Stimulated activated CD4-positive, alpha-beta T cell treated with anti-CD3 and anti-CD28 coated beads, Interleukin-15, amount 100 ng/mL, for 1 hour (primary cell): ENCODE measurements at places on chromosomes 2 and 18.

DNA sequence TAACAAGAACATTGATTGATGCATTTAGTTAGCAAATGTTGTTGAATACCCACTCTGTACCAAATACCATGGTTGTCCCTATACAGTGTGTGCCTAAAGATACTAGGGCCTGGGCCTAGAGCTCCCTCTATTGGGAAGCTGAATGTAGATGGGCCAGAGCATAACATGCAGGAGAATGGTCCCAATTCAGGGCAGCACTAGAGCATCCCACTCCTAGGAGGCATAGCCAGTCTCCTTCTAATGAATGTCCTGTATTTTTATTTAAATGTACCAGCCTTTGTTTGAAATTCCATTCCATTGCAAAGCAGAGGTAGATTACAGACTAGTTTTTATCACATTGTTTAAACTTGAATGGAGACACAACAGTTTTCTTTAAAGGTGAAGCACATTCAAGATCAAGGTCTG, 90.6 kb downstream of the FEZ2 start:
- no peak for DNase-seq

- no peak for DNase-seq
Measured at GRCh38 chr2:30206461-30207430, 24.6 kb upstream of the LBH start.

- no peak for DNase-seq
Measured at GRCh38 chr2:106314444-106314843, 120.3 kb upstream of the UXS1 start.

DNA sequence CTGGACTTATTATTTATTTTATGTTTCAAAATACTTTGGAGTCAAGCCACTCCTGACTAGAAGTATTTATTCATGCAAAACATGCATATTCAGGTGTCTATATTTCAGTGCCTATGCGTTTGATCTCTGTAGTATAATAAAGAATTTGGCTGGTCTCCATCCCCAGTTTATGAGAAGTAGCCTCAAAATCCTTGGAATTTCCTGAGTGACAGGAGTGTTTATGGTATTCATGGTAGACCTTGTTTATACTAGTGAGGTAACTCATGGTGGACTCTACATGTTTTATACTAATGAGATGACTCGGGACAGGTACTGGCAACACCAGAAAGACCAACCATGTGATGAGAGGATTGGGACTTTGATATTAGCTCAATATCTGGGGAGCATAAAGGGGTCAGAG, 43.9 kb upstream of the CSRNP3 start:
- no peak for DNase-seq

DNA sequence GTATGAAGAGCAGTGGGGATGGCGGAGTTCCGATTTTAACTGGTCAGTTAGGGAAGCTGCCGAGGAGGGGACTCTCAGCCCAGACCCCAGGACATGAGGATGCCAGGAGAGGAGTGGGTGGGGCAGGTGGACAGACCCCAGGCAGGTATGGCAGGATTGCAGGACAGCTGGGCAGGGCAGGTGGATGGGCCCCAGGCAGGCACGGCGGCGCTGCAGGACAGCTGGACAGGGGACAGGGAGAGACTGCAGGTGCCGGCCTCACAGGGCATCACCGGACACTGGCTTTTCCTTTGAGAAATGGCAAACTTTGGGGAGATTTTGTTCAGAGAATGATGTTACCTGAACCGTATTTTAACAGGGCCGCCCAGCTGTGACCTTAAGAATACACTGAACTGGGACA, 127.7 kb downstream of the SNTG2 start:
- DNase-seq = no peak

DNA sequence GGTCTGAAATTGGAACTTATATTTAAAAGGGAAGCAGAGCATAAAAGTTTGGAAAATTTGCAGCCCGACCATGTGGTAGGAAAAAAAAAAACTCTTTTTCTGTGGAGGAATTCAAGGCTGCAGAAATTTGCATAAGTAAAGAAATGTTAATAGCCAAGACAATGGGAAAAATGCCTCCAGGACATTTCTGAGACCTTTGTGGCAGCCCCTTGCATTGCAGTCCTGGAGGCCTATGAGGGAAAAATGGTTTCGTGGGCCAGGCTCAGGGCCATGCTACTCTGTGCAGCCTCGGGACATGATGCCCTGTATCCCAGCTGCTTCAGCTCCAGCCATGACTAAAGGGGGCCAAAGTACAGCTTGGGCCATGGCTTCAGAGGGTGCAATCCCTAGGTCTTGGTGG, 71.9 kb upstream of the SLC16A14 start:
- DNase-seq = no peak

- no peak for DNase-seq
Measured at GRCh38 chr18:48815581-48816324, 135.0 kb downstream of the SMAD7 start.

- DNase-seq = no peak
Measured at GRCh38 chr2:6656633-6657032, 209.1 kb downstream of the CMPK2 start.

- DNase-seq = no peak
Measured at GRCh38 chr2:205473791-205474190, 208.5 kb upstream of the NRP2 start.

- no peak for DNase-seq
Measured at GRCh38 chr2:164722616-164723338, 101.5 kb upstream of the GRB14 start.

- DNase-seq = no peak
Measured at GRCh38 chr18:48543228-48543627, 4.4 kb downstream of the CTIF start.

- no peak for DNase-seq
Measured at GRCh38 chr2:9814129-9814868, 29.0 kb upstream of the TAF1B start.

DNA sequence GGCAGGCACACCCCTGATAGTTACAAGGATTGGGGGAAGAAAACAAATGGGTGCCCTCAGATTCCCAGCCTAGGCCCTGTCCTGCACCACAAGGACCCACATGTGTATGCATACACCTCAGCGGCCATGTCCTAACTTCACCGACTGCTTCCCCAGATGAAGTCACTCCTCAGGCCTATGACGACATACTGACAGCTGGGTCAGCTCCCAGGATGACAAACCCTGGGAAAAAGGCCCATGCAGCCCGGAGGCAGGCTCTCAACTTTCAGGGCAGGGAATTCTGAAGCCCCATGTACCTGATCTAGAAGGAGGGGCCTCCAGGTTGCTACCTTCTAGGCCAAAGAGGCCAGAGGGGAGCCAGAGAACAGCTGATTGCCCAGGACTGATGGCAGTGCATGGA, 11.0 kb upstream of the PLEKHM3 start:
- DNase-seq = no peak

DNA sequence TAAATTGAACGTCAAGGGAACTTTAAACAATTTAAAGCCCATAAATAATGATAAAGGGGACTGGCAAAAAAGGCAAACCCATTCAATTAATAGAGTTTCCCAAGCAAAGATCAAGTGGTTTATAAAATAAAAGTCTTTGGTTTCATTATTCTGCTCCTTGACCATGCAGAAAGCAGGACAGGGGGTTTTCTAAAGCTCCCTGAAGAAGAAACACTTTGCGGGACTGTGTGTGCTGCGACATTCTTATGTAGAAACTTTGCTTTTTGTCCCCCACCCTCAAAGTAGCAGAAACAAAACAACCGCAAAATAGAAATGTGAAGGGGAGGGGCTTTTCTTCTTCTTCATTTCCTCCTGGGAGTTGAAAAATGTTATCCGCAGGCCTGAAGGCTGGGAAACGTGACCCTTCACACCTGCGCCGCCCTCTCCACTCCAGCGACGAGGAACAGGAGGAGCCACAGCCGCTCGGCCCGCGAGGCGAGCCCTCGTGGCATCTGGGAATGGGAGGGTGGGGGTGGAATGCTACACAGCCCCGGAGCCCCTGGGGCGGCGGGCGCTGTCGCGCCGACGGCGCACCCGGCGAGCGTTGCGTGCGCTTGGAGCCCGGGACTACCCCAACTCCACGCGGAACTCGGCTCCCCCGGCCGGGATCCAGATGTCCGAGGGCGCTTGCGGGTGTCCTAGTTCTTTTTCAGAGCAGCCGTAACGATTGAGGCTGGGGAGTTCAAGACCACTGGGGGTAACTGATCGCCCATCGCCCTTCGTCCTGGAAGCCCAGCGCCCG, 4.3 kb upstream of the GBX2 start:
- no peak for DNase-seq

DNA sequence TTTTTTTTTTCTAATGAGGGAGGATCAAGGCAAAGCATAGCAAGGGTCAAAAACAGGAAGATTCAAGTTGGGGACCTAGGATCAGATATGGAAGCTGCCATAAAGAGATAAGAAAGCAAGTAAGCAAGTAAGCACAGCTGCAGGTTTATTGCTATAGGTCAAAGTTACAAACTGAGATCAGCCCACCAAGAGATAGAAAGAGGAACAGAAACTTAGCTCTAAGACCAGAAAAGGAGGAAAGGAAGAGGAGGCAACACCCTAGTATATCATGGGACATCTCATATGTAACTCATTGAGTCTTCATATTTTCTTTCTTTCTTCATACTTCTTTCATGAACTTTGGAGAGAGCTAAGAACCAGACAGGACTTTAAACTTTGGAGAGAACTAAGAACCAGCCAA, 295.9 kb upstream of the CRIM1 start:
- DNase-seq = no peak

GRCh38 chr2:195536906-195537305, 120.1 kb upstream of the SLC39A10 start:
- DNase-seq = no peak

DNA sequence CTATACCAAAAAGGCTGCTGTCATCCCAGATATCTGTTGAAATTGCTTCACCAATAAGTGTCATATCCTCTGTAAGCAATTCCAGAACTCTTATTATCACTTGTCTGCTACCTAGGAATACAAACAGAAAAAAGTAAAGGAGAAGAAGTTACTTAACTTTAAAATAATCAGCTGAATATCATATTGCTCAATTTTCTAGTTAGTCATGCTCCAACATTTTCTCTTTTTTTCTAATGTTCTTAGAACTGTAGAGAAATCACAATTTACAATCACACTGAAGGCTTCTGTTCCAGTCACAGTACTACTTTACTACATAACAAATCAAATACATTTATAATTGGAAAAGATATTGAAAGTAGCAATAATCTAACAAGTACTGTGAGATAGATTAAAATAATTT, 17.4 kb downstream of the RTTN start:
- DNase-seq = no peak

DNA sequence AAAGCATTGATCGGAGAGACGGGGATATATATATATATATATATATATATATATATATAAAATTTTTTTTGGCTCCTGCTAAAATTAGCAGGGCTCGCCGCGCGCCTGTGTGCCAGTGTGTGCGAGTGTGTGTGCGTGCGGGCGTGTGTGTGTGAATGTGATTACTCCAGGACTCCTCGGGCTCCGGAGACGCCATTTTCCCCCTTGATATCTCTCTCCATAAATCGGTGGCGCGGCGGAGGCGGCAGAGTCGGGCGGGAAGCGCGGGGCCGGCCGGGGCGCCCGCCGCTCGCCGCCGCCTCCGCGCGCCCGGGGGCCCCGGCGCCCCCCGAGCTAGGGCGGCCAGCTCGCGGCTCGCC, 795 bp upstream of the SETBP1 start:
- DNase-seq = peak; percentile 8

DNA sequence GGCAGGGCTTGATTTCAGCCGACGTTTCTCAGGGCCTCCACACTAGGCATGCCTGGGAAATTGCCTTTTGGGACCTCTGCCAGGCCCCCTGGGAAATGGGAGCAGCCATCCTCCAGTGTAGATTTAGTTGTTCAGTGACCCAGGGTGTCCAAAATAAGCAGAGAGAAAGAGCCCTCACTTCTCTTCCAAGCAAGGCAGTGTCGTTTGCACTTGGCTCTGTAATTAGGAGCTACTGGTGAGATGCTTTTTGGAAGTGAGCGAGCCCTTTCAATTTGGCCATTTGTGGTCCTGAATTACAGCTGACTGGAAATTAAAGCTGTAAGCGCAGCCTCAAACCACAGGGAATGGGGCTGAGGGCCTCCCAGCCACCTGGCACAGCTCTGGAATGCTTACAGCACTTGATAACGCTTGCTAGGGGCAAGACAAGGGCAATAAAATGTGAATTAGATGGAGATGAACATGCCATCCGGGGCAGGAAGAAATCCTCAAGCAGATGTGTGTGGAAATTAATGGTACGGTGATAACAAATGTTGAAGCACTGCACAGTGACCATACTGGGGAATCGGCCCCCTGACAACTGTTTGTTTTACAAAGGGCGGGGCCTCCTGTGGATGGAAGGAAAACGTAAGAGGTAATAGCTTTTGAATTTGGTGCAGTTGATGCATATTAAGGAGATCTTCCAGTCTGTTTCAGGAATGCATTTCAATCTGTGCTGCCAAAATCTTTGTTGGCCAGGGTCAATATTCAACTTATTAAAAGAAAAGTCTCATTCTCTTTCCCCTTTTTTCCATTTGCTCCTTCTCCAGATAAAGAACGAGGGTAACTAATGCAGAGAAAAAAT, 173.1 kb downstream of the UXS1 start:
- DNase-seq = no peak

DNA sequence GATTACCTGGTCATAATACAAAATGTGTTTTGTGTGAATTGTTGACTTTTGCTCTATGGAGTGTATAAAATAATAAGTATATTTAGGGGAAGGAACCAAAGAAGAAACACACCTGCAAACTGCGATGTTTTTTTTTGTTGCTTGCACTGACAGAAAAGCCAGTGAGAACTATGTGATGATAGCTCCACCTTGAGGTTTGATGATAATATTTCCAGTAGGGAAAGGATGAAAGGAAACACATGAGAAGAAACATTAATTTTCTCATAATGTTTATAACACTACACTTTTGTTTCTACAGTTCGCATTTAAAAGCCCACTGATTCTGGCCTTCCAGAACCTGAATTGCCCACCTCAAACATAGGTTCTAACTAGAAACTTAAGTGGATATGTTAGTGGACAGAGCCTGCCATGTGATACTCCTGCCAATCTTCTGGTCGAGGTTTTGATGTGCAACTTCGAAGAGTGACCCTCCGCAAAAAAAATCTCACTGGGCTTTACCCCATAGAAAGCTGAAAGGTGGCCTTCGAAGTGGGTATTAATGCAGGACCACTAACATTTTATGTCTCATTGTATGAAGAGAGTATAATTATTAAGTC, 476.4 kb upstream of the SPHKAP start:
- DNase-seq = no peak

DNA sequence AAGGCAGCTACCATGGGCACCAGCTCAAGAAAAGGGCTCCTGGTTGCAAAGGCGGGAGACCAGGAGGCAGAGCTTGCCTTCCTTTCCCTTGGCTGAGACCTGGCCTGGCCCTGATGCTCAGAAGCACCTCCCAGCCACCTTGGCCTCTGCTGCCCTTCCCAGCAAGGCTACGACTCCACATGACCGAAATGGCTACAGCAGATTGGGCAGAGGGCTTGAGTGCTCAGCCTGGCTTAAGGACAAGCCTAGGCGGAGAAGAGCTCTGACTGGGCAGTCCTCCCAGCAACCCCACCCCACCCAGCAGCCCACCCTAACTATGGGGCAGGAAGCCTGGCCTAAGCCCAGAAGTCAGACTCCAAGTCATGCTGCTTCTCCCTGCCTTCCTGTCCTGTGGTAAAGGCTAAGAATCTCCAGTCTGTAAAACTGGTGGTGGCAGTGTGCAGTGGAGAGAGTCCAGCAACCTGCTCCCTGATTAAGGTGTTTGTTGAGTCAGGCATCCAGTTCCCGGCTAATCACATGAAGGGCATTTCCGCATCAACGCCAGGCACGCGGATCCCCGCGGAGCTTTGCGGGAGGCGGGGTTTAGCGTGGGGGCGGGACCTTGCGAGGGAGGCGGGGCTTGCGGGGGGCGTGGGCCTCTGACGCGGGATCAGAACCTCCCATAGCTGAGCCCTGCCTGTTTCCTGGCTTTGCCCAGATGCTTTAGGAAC, 256.0 kb downstream of the BCL11A start:
- no peak for DNase-seq
